SHP77 (cell line): ENCODE measurements at places on chromosomes 4 and X.

- DNase-seq, result no peak
Measured at GRCh38 chr4:190020790-190021717, 6.0 kb downstream of the FRG2 start.

- no peak for DNase-seq
Measured at GRCh38 chrX:78063687-78064086, 40.4 kb upstream of the PGK1 start.

- peak; percentile 22 for DNase-seq
Measured at GRCh38 chr4:26127851-26128337, 192.9 kb upstream of the RBPJ start.

- no peak for DNase-seq
Measured at GRCh38 chr4:6362243-6362885, 92.7 kb downstream of the WFS1 start.

DNA sequence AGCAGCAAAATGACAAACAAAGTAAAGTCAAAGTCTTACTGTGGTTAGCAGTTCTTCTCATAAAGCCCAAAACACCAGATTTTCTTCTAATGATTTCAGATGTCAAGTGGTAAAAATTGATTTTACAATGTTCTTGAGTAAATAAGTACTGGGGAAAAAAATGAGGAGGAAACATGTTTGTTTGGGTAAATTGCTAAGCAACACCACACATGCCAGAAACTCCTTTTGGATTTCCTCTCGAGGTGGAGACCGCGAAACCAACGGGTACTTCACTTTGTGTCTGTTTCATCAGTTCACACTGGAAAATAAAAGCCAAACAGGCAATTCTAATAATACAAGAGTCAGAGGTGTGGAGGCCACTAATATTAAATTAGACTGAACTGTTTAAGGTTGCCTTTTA lies 4.6 kb upstream of the PKD2 start:
- no peak for DNase-seq

DNA sequence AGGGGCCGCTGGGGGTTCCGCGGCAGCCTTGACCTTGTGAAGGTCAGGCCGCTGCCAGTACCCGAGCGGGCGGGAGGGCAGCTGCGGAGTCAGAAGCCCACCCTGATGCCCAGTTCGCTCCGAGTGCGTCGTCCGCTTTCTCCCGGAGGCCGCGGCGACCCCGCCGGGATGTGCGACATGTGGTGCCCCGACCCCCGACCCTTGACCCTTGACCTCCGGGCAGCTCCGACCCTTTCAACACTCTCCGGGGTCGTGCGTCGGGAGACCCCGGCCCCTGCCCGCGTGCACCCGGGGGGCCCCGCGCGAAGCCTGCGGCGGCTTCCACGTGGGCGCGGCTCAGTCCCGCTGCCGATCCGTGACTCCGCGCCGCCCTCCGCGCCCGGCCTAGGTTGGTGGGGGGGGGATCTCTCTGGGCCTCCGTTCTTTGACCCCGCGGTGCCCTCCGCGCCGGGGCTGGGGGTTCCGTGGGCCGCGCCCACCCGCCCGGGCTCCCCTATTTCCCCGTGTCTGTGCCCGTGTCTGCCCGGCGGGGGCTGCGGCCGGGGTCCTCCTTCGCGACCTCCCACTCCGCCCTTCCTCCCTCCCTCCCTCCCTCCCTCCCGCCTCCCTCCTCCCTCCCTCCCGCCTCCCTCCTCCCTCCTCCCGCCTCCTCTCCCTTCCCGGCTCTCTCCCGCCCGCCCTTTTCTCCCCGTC lies 609 bp upstream of the SLC25A6 start:
- no peak for DNase-seq

DNA sequence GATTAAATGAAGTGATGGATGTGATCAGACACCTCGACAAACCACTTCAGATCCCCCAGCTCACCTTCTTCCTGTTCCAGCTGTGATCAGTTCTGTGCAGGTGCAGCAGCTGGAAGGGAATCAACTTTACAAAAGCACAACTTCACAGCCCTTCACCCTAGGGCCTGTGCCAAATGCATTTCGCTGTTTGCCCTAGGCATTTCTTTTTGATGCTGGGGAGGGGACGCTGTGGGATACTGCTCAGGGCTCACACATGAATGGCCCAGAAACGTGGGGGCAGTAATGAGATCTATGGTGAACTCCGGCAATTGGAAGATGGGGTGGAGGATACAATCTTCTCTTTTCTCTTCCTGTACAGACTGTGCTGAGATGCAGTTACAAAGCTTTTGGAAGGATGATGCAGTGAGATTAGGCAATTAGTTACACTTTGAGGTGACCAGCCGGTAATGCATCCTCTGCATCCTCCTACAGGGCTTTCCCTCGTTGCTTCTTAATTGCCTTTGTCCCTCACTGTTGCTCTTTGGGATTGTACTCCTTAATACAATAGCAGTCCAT lies 215.1 kb upstream of the PITX2 start:
- no peak for DNase-seq

DNA sequence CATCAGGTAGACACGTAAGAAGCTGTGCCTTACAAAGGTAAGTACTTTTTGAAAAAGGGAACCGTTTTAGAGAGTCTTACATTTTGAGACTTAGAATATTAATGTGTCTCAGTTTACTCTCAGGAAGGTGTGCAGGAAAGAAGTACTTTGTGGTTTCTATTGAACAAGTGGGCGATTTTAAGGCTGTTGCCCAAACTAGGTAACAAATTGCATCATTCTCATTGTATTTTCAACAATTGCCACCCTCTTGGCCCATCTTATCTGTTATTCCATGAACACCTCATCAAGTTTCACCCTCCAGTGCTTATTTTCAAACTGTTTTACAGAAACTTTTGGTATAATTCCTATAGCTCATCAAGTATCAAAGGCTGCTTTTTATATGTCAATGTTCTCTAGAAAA lies 158.3 kb downstream of the SLC4A4 start:
- DNase-seq, result no peak
